Lower lobe of right lung (tissue), 2 donors: ENCODE measurements at places on chromosomes 2 and 18. TPM values are rescaled to one million over a fixed set of nuclear protein-coding genes. Genes with fewer than 3 reads are reported as not detected.

Gene CHRND
- not detected for total RNA-seq

Gene THOC1
- total RNA-seq, result 31.1 TPM

DNA sequence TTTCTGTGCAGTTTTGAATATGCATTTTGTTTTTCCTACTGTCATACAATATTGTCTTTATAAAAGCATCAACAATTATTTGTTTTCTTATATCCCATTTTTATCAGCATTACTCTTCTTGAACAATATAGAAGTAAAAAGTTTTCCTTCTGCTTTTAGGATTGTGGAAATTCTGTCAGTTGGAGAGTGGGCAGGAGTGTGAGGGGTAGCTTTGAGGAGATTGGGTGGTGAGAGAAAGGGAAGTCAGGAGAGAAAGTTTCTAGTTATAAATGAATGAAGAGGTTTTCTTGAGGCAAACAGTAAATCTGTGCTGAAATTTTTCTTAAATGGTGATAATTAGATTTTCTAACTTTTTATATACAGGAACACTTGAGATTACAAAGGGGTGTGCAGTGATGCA lies 151.7 kb upstream of the NOSTRIN start:
- no peak overlapping the region for H3K27ac ChIP-seq
- H3K36me3 ChIP-seq, result no peaks in the 10 kb centered on the region
- H3K4me3 ChIP-seq, result no peak overlapping the region
- H3K27me3 ChIP-seq, result no peaks in the 10 kb centered on the region
- peaks cover 8% of the 10 kb centered on the region for H3K4me1 ChIP-seq

- H3K4me1 ChIP-seq, result peaks cover 46% of the 10 kb centered on the region
- peak overlapping the region; percentile 65 for H3K4me3 ChIP-seq
- no peaks in the 10 kb centered on the region for H3K36me3 ChIP-seq
- H3K27me3 ChIP-seq, result no peaks in the 10 kb centered on the region
- DNase-seq, result peak; percentile 82
Measured at GRCh38 chr2:70124983-70125480, 37.8 kb downstream of the PCBP1 start.

- H3K27ac ChIP-seq, result no peak overlapping the region
- no peak overlapping the region for H3K4me3 ChIP-seq
- H3K36me3 ChIP-seq, result no peaks in the 10 kb centered on the region
- H3K4me1 ChIP-seq, result no peaks in the 10 kb centered on the region
Measured at GRCh38 chr2:215105607-215106354, 32.6 kb downstream of the ABCA12 start.
